Lung (tissue), 17 donors: ENCODE measurements at places on chromosomes 11 and 22.
A peak's percentile ranks its signal among the peaks of the same experiment; 100 is the strongest.

- no peaks in the 10 kb centered on the region for H3K4me1 ChIP-seq
- no peak overlapping the region for H3K27ac ChIP-seq
- H3K36me3 ChIP-seq, result no peaks in the 10 kb centered on the region
- DNase-seq, result no peak
- no peaks in the 10 kb centered on the region for H3K27me3 ChIP-seq
These were observed 133.7 kb upstream of the NARS2 start for GRCh38 chr11:78708388-78708787.

GRCh38 chr11:83502041-83502440, 215.9 kb upstream of the CCDC90B start:
- no peaks in the 10 kb centered on the region for H3K36me3 ChIP-seq
- H3K4me1 ChIP-seq, result no peaks in the 10 kb centered on the region
- H3K27ac ChIP-seq, result no peak overlapping the region
- no peaks in the 10 kb centered on the region for H3K27me3 ChIP-seq

DNA sequence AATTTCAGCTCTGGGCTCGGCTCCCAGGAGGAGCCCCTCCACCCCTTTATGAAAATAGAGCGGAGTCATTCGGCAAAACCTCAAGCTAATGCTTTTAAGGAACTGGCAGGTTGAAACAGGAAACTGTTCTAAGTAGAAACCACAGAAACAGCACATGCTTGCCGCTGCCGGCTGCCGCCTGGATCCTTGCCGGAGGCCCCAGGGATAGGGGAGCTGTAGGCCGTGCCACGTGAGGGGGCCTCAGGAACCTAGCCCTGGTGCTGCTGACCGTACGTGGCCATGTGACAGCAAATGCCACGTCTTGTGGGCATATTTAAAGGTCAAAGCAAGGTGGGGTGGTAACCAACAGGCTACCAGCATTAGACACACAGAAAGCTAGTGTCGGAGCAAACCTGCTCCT, 77.9 kb upstream of the TIMP3 start:
- DNase-seq, result peak; percentile 79
- H3K4me3 ChIP-seq, result no peak overlapping the region
- H3K27me3 ChIP-seq, result no peaks in the 10 kb centered on the region
- no peaks in the 10 kb centered on the region for H3K4me1 ChIP-seq
- no peak overlapping the region for H3K27ac ChIP-seq
- H3K36me3 ChIP-seq, result no peaks in the 10 kb centered on the region

DNA sequence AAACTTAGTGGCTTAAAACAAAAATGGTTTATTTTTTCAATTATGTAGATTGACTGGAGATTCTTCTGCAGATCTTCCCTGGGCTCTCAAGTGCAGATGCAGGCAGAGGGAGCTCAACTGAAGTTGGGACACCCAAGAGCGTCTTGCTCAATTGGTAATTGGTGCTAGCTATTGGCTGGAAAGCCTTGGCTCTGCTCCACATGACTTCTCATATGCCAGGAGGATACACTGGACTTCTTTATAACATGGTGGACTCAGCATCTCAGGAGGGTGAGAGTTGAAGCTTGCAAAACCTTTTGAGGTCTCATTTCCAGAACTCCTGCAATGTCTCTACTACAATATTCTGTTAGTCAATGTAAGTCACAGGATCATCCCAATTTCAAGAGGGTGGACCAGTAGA, 42.2 kb upstream of the PRSS23 start:
- no peaks in the 10 kb centered on the region for H3K4me1 ChIP-seq
- H3K36me3 ChIP-seq, result no peaks in the 10 kb centered on the region
- H3K27me3 ChIP-seq, result no peaks in the 10 kb centered on the region
- no peak overlapping the region for H3K27ac ChIP-seq
- H3K4me3 ChIP-seq, result no peak overlapping the region

DNA sequence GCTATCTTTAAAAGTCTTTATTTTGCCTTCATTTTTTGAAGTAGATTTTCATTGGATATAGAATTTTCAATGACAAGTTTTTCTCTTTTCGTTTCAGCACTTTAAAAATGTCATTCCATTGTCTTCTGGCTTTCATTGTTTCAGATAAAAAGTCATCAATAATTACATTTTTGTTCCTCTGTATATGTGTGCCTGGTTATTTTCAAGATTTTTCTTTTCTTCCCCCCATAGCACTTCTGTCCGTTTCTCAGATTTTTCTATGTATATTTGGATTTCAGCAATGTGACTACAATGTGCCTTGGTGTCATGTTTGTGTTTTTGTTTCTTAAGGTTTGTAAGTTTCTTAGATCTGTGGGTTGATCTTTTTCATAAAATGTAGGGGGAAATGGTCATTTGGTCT, 66.3 kb upstream of the HSD17B12 start:
- H3K27ac ChIP-seq, result no peak overlapping the region
- DNase-seq, result no peak
- no peak overlapping the region for H3K4me3 ChIP-seq
- H3K27me3 ChIP-seq, result no peaks in the 10 kb centered on the region

DNA sequence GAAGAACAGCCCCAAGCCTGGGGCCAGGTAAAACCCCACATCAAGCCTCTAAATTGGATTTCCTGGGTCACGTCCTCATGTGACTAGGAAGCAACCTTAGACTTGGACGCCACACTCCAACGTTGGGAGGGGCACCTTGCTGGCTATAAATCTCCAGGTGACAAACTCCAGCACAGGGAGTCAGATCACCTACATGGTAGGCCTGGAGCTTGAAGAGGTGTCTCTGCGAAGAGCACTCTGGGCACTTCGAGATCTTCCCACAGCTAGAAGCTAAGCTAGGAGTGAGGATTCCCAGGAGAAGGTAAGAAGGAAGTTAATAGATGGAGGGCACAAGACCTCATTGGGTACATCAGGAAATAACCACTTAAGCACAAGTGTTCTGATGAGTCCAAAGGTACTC, 77.1 kb upstream of the GNAZ start:
- H3K36me3 ChIP-seq, result no peaks in the 10 kb centered on the region
- H3K4me1 ChIP-seq, result no peaks in the 10 kb centered on the region
- DNase-seq, result no peak

GRCh38 chr11:12827929-12828812, 153.9 kb downstream of the TEAD1 start:
- H3K27me3 ChIP-seq, result no peaks in the 10 kb centered on the region
- peaks cover 15% of the 10 kb centered on the region for H3K4me1 ChIP-seq
- H3K36me3 ChIP-seq, result no peaks in the 10 kb centered on the region
- H3K4me3 ChIP-seq, result peak overlapping the region; percentile 5

- no peak overlapping the region for H3K4me3 ChIP-seq
- peaks cover 66% of the 10 kb centered on the region for H3K4me1 ChIP-seq
- no peaks in the 10 kb centered on the region for H3K36me3 ChIP-seq
- DNase-seq, result no peak
- peak overlapping the region; percentile 90 for H3K27ac ChIP-seq
- no peaks in the 10 kb centered on the region for H3K27me3 ChIP-seq
These were observed 11.6 kb downstream of the ARRB1 start for GRCh38 chr11:75339685-75340409.

- no peaks in the 10 kb centered on the region for H3K27me3 ChIP-seq
- H3K27ac ChIP-seq, result no peak overlapping the region
- no peaks in the 10 kb centered on the region for H3K4me1 ChIP-seq
- no peak overlapping the region for H3K4me3 ChIP-seq
- H3K36me3 ChIP-seq, result no peaks in the 10 kb centered on the region
These were observed 141.0 kb downstream of the BRD1 start for GRCh38 chr22:49686495-49687219.

- no peak overlapping the region for H3K27ac ChIP-seq
- H3K4me3 ChIP-seq, result no peak overlapping the region
These were observed 68.4 kb upstream of the CLNS1A start for GRCh38 chr11:77705876-77706579.

- DNase-seq, result no peak
- H3K27ac ChIP-seq, result no peak overlapping the region
- no peaks in the 10 kb centered on the region for H3K4me1 ChIP-seq
- no peak overlapping the region for H3K4me3 ChIP-seq
These were observed 237.3 kb upstream of the CADM1 start for GRCh38 chr11:115741376-115742107.

DNA sequence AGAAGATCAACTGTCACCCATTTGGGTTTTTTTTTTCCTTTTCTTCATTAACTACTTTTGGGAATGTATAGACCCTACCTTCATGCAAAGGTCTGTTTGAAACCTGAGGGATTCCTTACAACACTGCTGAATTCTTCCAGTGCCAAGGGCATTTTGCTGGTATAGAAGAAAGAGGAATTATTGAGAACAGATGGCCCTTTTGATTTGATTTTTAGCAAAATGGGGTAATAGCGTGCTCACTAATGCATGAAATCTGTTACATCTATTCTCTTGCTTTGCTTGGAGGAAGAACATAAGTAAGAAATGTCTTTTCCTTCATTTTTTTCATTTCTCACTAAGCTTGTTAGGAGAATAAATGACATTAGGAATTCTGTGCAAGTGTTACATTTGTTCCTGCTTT, 501.9 kb downstream of the TMEM135 start:
- H3K4me3 ChIP-seq, result no peak overlapping the region
- DNase-seq, result no peak
- no peaks in the 10 kb centered on the region for H3K4me1 ChIP-seq

- H3K4me1 ChIP-seq, result peaks cover 2% of the 10 kb centered on the region
- no peaks in the 10 kb centered on the region for H3K36me3 ChIP-seq
- H3K27ac ChIP-seq, result no peak overlapping the region
- no peaks in the 10 kb centered on the region for H3K27me3 ChIP-seq
These were observed 178.6 kb downstream of the TENM4 start for GRCh38 chr11:79262221-79262620.

DNA sequence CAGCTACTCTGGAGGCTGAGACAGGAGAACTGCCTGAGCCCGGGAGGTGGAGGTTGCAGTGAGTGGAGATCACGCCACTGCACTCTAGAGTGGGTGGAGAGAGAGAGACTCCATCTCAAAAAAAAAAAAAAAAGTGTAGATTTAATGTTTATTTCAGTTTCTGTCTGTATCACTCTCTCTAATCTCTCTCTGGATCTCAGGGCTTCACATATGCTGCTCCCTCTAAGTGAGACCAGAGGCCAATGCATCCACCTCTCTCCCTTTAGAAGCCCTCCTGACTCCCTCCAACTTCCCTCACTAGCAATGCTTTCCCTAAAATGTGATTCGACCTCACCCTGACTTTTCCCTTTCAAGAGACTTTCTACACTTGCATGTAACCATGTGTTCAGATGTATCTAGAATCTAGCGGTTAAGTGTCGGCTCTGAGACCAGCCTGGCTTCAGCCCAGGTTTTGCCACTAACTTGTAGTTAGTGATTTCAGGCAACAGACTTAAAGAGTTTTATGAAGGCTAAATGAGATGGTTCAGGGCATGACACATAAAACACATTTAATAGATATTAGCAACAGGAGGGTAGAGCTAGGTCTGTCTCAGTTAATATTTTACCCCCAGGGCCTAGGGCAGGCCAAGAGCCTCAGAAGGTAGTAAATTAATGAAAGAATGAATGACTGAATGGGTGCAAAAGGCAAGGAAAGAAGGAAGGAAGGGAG, 364.3 kb downstream of the LARGE1 start:
- no peak overlapping the region for H3K27ac ChIP-seq
- no peak overlapping the region for H3K4me3 ChIP-seq
- DNase-seq, result peak; percentile 39
- H3K27me3 ChIP-seq, result no peaks in the 10 kb centered on the region
- no peaks in the 10 kb centered on the region for H3K36me3 ChIP-seq

DNA sequence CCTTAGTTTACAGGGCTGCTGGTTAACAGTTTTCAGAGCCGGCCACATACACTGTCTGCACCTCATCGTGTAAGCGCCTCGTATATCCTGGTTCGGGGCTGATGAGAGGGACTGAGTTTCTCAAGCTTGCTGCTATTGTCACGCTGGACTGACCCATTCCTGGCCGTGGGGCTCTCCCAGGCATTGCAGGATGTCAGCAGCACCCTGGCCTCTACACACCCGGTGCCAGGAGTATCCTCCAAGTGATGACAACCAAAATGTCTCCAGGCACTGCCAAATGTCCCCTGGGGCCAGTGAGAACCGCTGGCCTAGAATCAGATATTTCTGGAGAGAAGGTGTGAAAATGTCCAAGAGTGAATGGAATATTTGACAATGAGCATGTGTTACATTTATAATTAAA, 82.8 kb downstream of the ST3GAL4 start:
- H3K4me3 ChIP-seq, result no peak overlapping the region
- DNase-seq, result peak; percentile 34
- H3K27ac ChIP-seq, result no peak overlapping the region
- no peaks in the 10 kb centered on the region for H3K4me1 ChIP-seq
- no peaks in the 10 kb centered on the region for H3K27me3 ChIP-seq

DNA sequence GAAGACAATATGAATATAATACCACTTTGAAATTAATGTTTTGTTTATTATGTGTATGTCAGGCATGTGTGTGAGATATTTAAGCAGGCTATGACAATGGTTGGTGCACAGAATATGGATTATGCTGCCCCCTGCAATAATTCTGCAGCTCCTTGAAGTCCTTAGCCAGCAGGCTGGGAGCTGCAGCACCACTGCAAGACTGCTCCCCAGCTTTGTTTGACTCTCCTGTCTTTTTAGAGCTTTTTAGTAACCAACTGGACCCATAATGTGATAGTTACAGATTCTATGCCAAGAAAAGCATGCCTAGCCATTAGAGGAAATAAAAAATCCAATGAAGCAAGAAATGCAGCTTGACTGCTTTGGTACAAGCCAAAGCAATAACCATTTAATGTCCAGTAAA, 535.1 kb downstream of the TMEM135 start:
- no peak overlapping the region for H3K4me3 ChIP-seq
- peaks cover 5% of the 10 kb centered on the region for H3K4me1 ChIP-seq
- no peak overlapping the region for H3K27ac ChIP-seq
- H3K36me3 ChIP-seq, result no peaks in the 10 kb centered on the region

DNA sequence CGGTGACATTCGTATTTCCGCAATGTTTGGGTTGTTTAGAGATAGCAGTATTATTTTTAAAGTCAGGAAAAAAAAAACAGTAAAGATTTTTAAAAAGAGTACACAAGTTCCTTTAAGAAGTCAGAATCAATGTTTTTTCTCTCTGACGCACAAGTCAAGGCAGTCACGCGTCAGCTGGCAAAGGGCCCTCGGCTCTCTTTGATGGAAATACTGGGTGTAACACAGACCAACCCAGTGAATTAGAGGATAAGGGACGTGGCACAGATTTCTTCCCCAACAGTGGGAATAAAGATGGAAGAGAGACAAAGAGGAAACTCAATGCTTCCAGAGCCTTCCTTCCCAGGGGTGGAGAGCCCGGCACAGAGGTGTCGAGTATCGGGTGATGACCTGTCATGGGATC, 13.4 kb downstream of the ASCC2 start:
- H3K4me1 ChIP-seq, result peaks cover 2% of the 10 kb centered on the region
- no peak overlapping the region for H3K4me3 ChIP-seq
- no peaks in the 10 kb centered on the region for H3K27me3 ChIP-seq
- DNase-seq, result no peak

- H3K4me1 ChIP-seq, result no peaks in the 10 kb centered on the region
- H3K4me3 ChIP-seq, result no peak overlapping the region
- DNase-seq, result no peak
- no peaks in the 10 kb centered on the region for H3K36me3 ChIP-seq
- no peaks in the 10 kb centered on the region for H3K27me3 ChIP-seq
These were observed 4.4 kb downstream of the OR5M8 start for GRCh38 chr11:56486801-56487200.
